Upper lobe of left lung (tissue), 6 donors: ENCODE measurements at places on chromosomes 16 and 17. TPM values are rescaled to one million over a fixed set of nuclear protein-coding genes. Genes with fewer than 3 reads are reported as not detected.

DNA sequence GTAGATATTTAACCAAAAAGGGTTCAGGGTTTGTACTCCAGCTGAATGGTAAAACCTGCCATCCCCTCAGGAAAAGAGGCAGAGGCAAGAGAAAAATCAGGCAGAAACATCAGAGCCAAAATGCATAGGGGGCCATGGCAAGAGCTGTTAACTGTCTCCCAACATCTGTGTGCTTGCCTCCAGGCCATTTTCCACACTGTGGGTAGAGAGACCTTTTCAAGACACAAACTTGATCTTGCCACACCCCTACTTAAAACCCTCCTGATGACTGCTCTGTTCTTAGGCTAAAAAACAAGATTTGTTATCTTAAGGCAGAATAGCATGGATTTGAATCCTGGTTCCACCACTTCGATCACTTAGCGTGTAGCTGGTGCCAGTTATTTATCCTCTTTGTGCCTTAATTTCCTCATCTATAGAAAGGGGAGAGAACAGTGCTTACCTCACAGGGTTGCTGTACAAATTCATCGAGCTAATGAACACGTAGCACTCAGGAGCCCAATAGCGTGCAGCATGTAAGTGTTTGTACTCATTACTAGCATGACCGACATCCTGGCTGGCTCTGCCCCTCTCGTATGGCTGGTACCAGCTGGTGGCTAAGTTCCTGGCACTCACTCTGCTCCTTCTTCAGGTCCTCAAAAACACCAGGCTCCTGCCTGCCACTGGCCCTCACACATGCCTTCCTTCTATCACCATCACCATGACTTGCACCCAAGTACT, 25.8 kb downstream of the STAT3 start:
- peaks cover 72% of the 10 kb centered on the region for H3K4me1 ChIP-seq
- no peaks in the 10 kb centered on the region for H3K27me3 ChIP-seq
- peak overlapping the region; percentile 3 for H3K27ac ChIP-seq
- no peaks in the 10 kb centered on the region for H3K36me3 ChIP-seq
- no peak overlapping the region for H3K4me3 ChIP-seq

Gene CLDN7
- total RNA-seq = 154 TPM

- no peaks in the 10 kb centered on the region for H3K36me3 ChIP-seq
- no peak overlapping the region for H3K27ac ChIP-seq
- H3K4me3 ChIP-seq = no peak overlapping the region
- no peak for DNase-seq
Measured at GRCh38 chr17:48623583-48623982, 2.6 kb downstream of the HOXB9 start.

- no peak for DNase-seq
- peaks cover 12% of the 10 kb centered on the region for H3K4me1 ChIP-seq
- no peaks in the 10 kb centered on the region for H3K27me3 ChIP-seq
- H3K4me3 ChIP-seq = no peak overlapping the region
Measured at GRCh38 chr16:16120044-16120381, 103.3 kb downstream of the ABCC6 start.
